DMS 273 treated with DMSO at 0.1 percent for 48 hours (cell line): ENCODE measurements at places on chromosomes 4 and X.

GRCh38 chrX:51487960-51488267, 8.5 kb downstream of the NUDT11 start:
- no peak for DNase-seq

DNA sequence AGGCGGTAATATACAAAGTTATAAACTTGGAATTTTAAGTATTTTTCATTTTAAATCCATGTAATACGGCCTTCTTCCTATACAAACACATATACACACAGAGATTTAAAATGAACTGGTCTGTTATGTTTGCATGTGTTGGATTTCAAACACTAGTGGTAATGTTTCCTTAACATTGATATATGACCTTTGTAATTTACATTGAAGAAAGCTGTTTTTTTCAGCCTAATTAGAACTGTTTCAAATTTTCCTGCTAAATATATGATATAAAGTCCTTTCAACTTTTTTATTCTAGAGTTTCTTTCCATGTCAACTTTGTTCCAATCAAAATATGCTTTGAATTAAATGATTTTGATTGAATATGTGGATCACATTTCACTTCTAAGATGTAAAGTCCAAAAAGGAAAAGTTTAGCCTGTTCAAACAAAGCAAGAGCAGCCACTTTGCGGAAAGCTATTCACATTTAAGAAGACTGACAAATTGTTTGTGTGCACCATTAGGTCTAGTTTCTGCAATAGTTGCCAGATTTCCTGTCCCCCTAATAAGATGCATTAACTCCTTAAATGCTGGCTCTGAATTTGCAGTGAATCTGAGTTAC, 226.0 kb upstream of the MAB21L2 start:
- no peak for DNase-seq

- no peak for DNase-seq
Observed at GRCh38 chr4:74531963-74532794, 87.2 kb downstream of the AREG start.

- DNase-seq = no peak
Observed at GRCh38 chrX:7711167-7711566, 131.8 kb upstream of the VCX start.

- DNase-seq = no peak
Observed at GRCh38 chr4:46993075-46994006, at the start of gene GABRA4. Gene GABRA4, minus strand, starts transcription at chr4:46993581. Its CDS starts 157 bp downstream, at chr4:46993424.

DNA sequence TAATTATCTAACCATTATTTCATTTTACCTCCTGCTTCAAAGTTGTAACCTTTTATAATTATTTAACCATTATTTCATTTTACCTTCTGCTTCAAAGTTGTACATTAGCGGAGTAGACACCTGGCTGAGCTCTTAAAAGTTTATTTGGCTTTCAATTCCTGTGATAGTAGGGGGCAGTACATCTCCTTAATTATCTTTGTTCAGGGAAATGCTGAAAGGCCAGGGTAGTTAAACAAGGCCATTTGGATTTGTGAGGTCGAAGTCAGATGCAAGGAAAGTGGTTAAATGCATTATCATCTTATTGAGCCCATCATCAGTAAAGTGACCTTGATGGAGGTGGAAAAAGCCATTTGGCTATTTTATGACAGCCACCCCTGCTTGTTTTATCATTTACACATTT, 210.6 kb downstream of the TENM3 start:
- no peak for DNase-seq

- no peak for DNase-seq
Observed at GRCh38 chr4:16186986-16187385, 39.3 kb downstream of the TAPT1 start.

GRCh38 chrX:65610481-65610880, 57.0 kb upstream of the MSN start:
- DNase-seq = no peak

GRCh38 chr4:156499684-156500083, 471.9 kb downstream of the PDGFC start:
- DNase-seq = no peak

GRCh38 chrX:1813809-1814208, 198.9 kb downstream of the ASMT start:
- no peak for DNase-seq

DNA sequence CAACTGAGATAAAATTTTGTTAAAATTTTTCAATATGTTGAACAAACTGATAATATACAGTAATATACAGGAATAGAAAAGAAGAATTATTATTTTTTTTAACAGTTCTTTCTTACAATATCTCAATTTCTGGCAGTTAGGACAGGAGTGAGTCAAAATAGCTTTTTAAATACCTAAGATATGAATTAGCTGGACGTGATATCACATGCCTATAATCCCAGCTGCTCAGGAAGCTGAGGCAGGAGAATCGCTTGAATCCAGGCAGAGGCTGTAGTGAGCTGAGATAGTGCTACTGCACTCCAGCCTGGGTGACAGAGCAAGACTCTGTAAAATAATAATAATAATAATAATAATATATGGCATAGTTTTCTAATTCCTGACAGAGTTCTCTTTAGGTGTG, 1039.3 kb downstream of the STPG2 start:
- DNase-seq = no peak

- no peak for DNase-seq
Observed at GRCh38 chr4:96326846-96327245, 487.0 kb downstream of the PDHA2 start.

GRCh38 chrX:155893521-155893920, 12.4 kb downstream of the VAMP7 start:
- DNase-seq = no peak

GRCh38 chr4:105274504-105274903, 127.8 kb downstream of the TET2 start:
- DNase-seq = no peak

GRCh38 chr4:159366966-159367780, 264.3 kb downstream of the RAPGEF2 start:
- DNase-seq = no peak

- DNase-seq = no peak
Observed at GRCh38 chr4:168119890-168120289, 27.6 kb downstream of the ANXA10 start.

DNA sequence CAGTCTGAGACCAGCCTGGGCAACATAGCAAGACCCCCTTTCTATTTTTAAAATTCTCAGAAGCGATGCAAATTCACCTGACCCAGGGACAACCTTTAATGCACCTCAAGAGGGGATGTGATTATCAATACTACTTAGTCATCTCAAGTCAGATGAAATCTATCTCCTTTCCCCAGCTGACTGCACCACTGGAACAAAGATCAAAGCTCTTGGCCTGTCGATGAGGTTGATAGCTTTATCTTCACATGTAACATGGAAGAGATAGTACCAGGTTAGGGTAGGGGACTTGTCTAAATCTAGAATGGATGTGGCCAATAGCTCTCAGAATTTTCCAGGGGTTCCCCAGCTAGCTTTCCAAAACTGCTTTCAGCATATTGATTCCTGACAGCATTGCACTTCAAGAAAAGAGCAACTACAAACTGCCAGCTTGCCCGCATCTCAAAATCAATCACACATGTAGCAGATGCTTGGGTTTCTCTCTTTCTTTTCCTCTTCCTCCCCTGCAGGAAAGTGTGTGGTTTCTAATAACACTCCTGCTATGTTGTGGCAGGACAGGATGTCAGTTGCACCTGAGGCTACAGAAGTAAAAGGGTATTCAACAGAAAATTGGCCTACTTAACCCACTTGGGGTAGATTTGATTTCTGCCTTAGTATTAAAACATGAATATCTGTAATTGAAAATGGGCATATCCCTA, 12.2 kb upstream of the TMEM164 start:
- no peak for DNase-seq

GRCh38 chr4:173464481-173464880, 65.5 kb downstream of the HAND2 start:
- no peak for DNase-seq

- no peak for DNase-seq
Observed at GRCh38 chr4:175560604-175561003, 251.5 kb downstream of the GPM6A start.

DNA sequence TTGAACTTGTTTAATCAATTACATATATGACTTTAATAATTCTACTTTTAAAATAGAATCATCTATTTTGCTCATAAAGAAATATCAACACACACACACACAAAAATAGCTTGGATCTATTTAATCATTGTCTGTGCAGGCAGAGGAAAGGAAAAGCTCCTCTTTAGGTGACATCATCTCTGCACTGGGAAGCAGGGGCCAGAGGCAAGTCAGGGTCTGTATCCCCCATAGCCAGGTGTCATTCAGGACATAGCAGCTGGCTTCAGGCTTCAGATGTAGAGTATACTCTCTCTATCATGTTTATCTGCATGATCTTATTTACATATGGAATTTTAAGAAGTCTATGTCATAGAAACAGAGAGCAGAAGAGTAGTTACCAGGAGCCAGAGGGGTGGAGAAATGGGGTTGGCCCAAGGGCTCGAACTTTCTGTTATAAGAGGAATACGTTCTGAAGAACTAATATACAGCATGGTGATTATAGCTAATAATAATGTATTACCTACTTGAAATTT, 110.4 kb upstream of the LDB2 start:
- no peak for DNase-seq

GRCh38 chrX:3257471-3257870, 89.0 kb downstream of the MXRA5 start:
- no peak for DNase-seq

- no peak for DNase-seq
Observed at GRCh38 chr4:75639124-75639695, 8.9 kb upstream of the CDKL2 start.

DNA sequence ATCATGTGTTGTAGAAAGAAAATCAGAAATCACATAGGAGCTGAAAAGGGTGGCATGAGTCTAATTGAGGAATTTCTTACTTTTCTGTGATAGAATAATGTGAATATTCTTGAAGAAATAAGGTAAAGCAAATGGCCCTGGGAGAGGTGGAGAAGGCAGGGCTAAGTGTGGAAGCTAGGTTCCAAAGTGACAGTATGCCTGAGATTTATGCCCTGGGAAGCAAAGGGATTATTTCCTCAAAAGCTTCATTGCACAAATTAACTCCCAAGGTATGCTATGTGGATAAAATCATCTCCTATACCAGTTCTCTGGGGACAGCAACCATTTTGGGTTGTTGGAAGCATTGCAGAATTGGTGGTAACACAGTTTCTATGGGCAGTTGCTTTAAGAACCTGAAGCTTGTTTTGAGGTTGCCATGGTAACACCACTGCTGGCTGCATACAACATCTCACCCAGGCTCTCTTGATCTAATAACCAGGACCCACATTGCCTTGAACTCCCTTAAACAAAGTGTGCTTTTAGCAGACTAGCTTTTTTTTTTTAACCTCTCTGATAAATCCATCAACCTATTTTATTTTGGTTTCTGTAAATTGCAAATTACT, 21.0 kb downstream of the MAOA start:
- no peak for DNase-seq

DNA sequence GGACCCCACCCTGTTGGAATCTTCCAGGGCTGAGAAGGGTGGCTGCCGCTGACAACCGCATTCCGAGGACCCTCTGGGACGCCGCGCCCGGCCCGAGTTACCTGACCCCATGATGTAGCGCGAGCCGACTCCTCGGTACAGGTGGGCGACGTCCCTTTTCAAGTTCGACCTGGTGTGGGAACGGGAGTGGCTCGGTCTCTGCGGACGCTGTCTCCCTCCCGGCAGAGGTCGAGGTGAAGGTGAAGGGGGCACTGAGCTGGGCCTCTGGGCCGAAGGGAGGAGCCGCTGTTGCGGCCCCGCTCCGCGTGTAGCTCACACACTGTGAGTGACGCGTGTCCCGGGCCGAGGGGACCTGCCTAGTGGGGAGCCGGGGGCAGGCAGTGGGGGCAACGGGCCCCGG, 4.5 kb downstream of the GTPBP6 start:
- DNase-seq = no peak

DNA sequence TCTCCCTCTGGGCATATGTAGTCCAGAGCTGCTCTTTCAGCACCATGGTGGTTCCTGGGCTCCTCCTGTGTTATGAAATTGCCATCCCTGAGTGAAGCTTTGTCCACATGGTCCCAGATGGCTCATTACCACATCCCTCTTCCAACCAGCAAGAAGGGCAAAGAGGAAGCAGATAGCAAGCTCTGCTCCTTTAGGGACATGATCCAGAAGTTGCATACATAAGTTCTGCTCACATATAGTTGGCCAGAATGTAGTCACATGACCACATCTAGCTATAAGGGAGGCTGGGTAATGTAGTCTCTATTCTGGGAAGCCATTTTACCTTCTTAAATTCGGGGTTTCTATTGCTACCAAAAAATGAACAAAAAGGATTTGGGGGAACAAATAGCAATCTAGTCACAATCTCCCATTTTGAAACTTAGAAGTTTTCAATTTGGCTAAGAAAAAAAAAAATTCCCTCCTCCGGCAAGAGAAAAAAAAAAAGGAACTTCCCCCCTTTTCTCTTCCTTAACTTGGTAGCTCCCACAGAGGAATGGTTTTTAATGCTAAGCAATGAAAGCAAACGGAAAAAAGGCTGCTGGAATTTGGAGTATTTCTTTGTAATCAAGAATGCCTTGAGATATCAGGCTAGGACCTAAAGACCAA, 88.2 kb upstream of the USP9X start:
- peak; percentile 92 for DNase-seq

DNA sequence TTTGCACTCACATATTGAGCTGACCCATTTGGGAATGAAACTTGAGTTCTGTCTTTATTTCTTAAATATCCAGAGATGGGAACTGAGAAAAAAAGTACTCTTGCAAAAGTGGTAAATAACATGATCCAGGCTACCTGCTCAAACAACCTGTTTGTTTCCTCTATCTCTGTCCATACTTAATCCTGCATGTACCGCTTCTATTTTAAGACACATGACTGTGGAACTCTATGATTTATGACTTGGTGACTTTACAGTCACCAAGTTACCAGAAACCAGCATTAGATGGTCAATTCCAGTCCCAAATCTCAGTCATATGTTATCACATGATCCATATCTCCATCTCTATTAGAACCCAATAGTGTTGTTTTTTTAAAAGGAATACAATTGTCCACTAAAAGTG, 606.7 kb downstream of the EPHA5 start:
- no peak for DNase-seq

GRCh38 chr4:170336238-170336775, 246.6 kb upstream of the AADAT start:
- DNase-seq = no peak

DNA sequence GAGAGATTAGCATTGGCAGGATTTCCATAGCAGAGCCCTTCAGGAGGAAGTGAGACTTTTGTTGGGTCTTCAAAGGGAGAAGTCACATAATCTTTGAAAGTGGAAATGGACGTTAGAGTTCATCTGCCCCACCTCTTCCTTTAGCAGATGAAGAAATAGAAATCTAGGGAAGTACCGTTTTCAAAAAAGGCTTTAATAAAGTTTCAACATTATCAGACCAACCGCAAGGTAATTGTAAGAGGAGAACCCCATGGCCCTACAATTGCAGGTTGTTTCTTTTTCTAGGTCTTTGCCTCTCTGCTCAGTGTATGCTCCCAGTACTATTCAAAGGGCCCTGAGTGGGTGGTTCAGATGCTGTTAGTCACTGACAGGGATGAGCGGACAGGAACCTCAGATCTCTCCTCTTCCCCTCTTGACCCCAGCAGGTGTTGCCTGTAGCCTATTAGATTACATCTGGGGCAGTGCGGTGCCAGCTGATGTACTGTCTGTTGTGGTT, 48.6 kb upstream of the AP1S2 start:
- no peak for DNase-seq
